ENCODE measurements at places on chromosomes 7 and 10.

DNA sequence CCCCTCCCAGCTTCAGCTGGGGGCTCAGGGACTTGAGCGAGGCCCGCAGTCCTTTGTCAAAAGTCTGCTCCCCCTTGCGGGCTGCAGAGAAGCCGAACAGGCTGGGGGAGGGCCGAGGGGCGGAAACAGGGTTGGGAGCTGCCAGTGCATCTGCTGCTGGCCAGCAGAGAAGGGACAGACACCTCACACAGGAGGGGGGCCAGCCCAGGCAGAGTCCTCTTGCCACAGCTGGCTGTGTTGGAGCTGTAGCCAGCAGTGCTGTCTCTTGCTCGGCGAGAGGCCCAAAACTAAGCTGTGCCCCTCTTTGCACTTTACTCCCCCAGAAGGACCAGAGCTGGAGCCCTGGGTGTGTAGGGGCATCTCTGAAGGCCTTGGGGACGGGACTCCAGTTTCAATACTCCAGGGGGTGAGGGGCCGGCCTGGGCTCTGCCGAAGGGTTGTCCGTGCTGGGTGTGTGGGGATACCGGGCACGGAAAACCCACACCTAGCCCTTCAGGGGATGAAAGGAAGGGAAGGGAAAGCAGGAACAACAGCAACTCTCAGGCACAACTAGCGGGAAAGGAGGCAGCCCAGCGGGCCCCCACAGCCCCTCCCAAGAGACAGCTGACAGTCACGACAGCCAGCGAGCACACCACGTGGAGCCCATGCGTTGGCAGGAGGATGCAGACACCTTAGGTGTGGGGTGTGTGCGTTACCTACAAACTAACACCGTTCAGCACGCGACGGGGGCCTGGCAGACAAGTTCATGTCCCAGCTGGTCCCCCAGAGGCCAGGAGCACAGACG is 17.8 kb downstream of the YKT6 start:
- no peak for DNase-seq

DNA sequence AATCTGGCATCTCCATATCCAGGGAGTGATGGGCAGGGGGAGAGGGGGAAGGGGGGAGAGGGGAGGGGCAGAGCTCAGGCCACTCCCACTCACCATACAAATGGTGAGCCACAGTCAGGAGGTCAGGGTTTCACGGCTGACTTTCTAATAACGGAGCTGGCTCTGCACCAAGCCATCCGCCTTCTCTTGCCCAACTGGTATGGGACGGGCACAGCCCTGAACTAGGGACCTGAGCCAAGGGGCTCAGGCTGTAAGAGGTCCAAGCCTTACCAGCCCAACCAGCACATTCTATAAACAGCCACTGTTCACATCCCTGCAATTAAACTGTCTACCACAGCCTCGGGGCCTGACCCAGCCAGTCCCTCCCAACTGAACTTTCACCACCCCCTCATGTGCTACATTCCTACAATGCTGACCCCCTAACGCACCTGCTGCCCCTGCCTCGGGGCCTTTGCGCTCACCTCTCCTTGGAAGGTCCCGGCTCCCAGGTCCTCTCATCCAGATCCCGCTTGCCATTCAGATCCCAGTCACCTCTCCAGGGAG is 32.5 kb downstream of the RGS10 start:
- DNase-seq: no peak

- DNase-seq: no peak
These were observed 453 bp downstream of the SFMBT2 start for GRCh38 chr10:7410301-7410861.

- no peak for DNase-seq
These were observed 825 bp downstream of the ADRB1 start for GRCh38 chr10:114044247-114045135.

DNA sequence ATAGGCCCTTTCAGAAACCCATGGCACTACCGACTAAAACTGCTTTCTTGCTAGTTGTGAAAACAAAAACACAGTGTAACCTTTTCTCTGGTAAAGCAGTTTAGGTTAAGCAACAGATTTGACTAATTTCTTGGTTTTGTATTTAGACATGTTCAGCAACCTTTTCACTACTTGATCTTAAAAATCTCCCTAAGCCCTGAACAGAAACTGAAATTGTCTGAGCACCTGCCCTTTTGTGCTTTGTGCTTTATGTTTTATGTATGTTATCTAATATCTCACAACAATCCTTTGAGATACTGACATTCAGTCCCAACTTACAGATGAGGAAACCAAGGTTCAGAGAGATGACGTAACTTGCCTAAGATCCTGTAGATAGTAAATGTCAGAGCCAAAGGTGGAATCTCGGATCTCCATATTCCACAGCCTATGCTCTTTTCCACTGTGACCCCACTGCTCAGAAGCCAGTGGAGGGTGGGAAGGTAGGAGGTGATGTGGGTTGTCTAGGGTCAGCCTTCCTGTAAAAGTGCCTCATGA is 146.6 kb downstream of the LCOR start:
- no peak for DNase-seq

DNA sequence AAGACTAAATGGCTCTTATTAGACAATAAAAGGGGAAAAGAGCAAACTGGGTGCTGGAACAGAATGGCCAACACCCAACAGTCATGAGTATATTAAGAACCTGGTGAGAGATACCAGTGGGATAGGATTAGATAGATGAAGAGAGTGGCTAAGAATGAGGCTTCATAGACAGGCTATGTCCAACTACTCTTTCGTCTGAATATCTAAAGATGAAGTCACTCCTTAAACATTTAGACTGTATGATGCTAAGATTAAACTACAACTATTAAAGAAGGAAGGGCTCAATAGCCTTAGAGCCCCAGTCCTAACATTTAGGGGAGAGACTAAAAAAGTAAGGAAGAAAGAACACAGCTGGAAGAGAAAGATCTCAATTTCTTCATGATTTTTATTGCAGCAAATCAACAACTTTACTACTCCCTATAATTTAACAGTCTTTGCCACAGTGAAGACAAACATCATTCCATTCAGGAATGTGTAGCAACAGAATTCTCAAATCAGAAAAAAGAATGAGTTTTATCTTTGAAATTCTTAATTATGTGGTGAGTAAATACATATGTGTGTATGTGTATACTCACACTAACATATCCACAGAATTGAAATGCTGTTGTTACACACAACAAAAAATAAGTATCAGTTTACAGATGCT is 45.6 kb downstream of the CACNA2D1 start:
- DNase-seq: no peak

GRCh38 chr7:36272211-36272566 is 117.5 kb upstream of the ANLN start:
- no peak for DNase-seq

- peak; percentile 22 for DNase-seq
These were observed 13.7 kb downstream of the RPS24 start for GRCh38 chr10:78047314-78047891.

DNA sequence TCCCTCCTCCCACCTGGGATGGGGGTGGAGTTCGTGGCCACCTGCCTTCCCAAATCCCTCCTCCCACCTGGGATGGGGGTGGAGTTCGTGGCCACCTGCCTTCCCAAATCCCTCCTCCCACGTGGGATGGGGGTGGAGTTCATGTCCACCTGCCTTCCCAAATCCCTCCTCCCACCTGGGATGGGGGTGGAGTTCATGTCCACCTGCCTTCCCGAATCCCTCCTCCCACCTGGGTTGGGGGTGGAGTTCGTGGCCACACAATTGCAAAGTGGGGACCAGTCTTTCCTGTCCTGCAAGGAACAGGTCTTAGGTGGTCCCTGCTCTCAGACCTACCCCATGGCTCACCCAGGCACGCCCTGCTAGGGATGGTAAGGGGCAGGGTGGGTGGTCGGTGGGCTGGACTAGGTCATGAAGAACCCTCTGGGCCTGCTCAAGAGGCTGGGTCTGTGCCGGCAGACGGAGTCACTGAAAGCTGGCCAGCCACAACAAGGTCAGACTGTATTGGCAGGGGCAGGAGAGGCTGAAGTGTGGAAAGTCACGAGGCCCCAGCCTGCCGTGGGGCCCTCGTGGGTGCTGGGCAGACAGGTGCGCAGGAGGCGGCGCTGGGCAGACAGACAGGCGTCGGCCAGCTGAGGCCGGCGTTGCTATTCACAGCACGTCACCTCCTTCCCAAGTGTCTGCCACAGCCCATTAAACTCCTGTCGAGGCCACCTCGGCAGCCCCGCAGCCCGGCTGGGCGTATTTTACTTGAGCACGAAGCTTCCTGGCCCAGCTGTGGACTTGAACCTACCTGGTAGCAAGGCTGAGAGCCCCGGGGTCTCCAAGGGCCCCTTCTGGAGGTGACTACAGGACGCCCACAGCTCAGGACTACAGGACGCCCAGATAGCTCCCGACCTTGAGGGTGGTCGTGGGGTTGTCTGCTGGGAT is 4.1 kb downstream of the KNDC1 start:
- DNase-seq: no peak

DNA sequence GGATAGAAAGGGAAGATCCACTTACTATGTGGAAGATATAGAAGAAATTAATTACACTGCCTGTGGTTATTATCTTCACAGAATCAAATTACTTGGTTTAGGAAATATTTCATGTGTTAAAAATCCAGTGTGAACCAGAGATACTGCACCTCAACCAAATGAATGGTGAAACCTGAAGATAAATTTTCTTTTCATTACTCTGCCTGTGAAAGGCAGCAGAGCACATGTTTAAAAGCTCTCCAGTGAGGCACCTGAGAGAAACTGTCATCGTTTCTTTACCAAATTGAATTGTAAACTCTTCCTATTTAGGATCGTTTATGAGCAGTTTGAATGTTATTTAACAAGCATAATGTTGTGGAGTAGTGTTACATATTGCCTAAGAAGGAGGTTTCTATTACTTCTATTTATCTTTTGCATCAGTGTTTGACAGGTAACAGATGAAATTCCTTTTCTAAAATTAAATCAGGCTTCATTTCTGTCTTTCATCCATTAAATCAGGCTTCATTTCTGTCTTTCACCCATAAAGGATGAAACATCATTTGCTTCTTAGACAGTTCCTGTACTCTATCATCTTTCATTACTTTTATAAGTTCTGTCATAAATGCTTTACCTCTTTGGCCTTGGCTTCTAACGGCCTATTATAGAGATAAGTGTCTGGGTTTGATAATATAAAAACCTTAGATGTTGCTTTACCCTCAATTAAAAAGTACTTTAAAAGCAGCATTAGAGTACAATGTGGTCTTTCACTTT is 266.6 kb downstream of the NXPH1 start:
- no peak for DNase-seq

DNA sequence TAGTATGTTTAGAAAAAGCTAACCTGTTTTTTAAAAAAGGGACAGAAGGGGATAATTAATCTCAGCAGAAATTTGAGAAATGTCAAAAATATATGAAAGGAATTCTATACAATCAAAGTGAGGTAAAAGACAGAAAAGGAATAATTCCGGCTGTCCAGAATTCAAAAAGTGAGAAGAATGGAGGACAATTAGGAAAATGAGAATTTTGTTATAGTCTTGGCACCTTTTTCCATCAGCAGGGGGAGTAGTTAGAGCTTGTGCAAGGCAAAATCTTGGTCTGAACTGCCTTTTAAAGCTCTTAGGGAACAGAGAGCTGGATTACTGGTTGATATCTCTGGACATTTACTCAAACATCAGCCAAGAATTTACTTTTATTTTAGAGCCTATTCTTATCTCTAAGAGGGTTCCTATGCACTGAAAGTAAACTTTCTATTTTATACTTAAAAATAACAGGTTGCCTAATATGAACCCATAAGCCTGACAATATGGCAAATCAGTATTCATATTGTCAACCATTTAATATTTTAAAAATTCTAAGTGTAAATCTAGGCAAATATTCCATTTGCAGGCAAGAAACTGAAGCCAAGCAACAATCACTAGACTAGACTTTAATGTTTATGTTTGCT is 185.6 kb downstream of the ANK3 start:
- DNase-seq: no peak

GRCh38 chr7:155255071-155255470 is 42.6 kb upstream of the INSIG1 start:
- no peak for DNase-seq

GRCh38 chr10:60781661-60782060 is 3.4 kb downstream of the CDK1 start:
- no peak for DNase-seq

DNA sequence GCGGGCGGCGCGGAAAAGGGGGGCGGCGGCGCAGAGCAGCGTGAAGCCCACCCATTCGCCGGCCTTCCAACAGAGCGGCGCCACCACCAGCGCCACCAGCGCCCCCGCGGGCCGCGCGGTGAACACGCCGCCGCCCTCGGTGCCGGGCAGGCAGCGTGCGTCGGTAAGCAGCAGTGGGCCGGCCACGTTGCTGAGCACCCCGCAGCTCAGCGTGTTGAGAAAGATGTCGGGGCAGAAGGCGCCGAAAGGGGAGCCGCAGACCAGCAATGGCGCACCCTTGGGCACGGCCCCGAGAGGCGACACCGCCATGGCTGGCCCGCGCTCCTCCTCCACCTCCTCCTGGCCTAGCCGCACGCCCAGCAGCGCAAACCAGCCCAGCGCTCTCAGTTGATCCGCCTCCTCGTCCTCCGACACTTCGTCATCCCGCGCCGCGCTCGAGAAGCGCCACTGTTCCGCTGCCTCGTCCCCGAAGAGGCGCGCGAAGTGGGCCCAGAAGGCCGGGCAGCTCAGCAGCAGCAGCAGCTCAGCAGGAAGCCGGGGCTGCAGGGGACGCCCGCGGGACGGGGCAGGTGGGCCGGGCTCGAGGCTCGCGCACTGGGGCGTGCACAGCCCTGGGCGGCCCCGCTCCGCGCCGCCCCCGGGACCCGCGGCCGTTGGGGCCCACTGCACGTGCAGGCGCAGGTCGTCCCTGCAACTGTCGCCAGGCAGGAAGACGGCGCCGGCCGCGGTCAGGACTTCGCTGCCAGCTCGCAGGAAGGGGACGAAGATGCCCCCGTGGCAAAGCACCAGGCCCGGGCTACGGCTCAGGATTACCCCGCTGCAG is 623 bp downstream of the TYSND1 start:
- DNase-seq: no peak

DNA sequence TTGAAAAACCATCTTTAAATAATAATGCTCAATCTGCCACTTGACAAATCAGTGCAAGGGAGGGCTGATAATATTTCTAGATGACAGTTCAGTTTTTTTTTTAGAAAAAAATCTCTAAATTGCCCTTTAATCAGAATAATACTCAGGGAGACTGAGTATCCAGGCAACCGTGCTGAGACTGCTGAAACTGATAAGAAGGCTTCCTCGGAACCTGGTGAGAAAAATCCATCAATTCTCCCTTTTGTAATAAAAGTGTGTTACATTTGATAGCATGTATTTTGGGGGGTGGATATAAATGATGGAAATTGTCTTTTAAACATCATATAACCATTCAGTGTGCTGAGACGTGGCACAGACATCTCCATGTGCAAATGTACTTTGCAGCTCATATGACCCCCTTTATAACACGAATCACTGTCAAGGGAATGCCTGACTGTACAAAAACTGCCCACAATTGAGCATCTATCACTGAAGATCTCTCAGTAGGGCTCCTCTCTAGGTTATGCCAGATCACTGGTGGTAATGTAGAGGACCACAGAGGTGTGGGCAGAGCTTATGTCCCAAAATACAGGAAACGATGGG is 491.1 kb upstream of the ADARB2 start:
- DNase-seq: no peak

- DNase-seq: no peak
These were observed 14.2 kb upstream of the TMEM254 start for GRCh38 chr10:80064120-80064886.

DNA sequence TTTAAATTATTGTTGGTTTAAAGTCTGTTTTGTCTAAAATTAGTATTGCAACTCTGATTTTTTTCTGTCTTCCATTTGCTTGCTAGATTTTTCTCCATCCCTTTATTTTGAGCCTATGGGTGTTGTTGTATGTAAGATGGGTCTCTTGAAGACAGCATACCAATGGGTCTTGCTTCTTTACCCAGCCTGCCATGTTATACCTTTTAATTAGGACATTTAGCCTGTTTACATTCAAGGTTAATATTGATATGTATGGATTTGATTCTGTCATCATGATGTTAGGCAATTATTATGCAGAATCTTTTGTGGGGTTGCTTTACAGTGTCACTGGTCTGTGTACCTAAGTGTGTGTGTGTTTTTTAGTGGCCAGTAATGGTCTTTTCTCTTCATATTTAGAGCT is 281.4 kb upstream of the CSTF2T start:
- DNase-seq: no peak

All from esophagus squamous epithelium (tissue), 5 donors.